NCI-H446 treated with DMSO at 0.1 percent for 48 hours (cell line): ENCODE measurements at places on chromosomes 3 and 15.

DNA sequence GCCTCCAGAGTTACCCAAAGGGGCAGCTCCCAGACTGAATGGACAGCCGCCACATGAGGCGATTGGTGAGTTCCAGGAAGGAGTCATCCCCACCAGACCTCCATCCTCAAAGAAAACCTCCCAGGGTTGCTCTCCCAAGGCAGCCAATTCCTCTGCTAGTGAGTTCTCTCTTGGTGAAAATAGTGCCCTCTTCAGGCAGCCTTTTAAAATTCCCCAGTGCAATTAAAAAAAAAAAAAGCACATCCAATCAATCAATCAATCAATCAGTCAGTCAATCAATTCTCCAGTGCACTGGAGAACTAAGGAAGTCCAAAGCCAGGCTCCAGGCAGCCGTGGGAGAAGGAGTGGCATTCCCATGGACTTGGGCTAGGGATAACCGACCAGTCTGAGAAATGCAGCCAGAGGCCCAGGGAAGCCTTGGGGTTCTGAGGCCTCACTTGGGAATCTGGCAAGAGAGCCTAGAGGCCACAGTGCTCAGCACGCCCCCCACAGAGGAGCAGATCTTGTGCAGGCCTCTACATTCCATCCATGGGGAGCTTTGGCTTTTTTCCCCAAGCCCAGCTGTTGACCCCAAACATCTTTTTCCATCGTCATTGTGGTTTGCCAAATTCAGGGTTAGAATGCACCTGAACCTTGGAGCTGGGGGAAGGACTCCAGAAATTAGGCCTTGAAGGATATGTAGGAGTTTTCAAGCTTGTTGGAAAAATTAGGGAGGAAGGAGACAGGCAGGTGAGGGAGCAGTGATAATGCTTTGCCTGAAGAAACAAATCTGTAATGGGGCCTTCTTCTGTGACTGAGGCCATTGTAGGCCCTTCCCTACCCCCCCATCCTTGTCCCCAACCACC lies 4.8 kb downstream of the PAQR5 start:
- no peak for DNase-seq

DNA sequence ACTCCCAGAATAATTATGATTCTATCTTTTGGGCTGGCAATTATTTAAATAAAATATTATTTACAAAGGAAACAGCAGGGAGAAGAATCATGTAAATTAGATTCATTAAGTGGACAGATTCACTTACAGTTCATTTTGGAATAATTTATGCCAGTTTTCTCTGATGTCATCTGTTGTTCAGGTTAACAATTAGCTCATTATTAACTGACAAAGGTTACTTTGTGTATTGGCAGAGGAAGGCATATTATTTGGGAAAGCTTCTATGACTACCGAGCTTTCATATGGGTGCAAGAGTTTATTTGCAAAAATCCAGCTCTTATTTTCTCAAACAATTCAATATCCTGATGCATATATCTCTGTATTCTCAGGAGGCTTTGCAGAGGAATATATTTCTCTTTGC lies 224.4 kb downstream of the CHST2 start:
- DNase-seq: no peak

- no peak for DNase-seq
Observed at GRCh38 chr3:177807150-177807875, 610.0 kb upstream of the TBL1XR1 start.

- no peak for DNase-seq
Observed at GRCh38 chr3:143465666-143466065, 346.1 kb downstream of the CHST2 start.

GRCh38 chr15:89051875-89052274 lies 36.4 kb upstream of the ABHD2 start:
- no peak for DNase-seq

DNA sequence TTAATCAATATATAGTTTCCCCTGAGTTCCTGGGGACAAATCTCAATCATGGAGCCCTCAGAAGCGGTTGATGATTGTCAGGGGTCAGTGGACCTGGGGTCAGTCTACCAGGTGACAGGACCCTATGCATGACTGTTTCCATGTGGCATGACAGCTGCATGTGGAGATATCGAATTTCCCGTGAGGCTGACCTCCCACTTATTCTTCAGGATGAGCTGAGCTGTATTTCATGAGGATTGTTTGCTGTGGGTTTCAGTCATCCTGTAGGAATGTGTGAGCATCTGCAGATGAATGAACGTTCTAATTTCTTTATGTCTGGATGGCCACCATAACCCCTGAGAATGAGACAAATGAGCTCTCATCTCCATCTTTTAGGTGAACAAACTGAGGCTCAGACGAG lies 93.0 kb upstream of the HES1 start:
- no peak for DNase-seq

- DNase-seq: no peak
Observed at GRCh38 chr3:30585654-30586053, 20.7 kb upstream of the TGFBR2 start.

- DNase-seq: no peak
Observed at GRCh38 chr3:138435840-138436239, 1.4 kb downstream of the ESYT3 start.

- DNase-seq: no peak
Observed at GRCh38 chr3:48429960-48430707, at the start of gene PLXNB1. Gene PLXNB1 (minus strand): TSS chr3:48430086. CDS start chr3:48424611, 5,475 bp downstream.

DNA sequence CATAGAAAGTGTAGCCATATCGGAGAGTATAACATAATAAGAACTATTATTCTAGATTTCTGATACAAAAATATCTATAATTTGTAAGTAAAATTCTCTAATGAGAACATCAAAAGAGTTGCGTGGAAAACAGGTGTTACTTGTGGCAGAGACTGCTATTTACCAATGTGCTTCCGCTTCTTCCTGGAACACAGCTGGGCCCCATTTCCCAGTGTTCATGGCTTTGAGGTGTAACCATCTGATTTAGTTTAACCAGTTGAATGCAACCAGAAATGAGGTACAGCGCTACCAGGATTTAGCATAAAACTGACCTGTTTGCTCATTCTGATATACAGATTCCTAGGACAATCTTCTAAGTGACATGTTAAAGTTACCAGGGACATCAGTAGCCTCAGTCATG lies 1055.2 kb downstream of the IGSF11 start:
- DNase-seq: no peak

DNA sequence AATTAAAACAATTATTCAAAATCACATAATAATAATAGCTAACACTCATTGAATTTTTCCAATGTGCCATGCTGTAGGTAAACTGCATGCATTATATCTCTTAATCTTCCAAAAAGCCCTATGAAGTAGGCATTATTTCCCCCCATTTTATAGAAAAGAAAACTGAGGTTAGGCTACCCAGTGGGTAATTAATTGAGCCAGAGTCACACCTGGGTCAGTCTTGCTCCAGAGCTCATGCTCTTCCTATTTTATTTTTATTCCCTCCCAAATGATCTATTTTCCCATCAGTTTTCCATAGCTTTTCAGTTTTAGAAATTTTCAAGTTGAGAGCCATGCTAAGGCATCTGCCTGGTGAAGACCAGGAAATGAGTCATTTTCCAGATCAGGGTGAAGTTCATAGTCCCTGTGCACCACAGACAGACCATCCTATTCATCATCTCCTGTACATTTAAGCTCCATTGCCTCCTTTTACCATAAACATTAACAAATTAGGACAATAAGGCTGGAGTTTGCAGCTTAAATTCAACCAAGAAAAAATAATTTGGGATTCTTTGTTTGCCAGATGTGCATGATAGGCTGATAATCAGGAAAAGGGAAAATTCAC lies 417.3 kb downstream of the OTOL1 start:
- no peak for DNase-seq

DNA sequence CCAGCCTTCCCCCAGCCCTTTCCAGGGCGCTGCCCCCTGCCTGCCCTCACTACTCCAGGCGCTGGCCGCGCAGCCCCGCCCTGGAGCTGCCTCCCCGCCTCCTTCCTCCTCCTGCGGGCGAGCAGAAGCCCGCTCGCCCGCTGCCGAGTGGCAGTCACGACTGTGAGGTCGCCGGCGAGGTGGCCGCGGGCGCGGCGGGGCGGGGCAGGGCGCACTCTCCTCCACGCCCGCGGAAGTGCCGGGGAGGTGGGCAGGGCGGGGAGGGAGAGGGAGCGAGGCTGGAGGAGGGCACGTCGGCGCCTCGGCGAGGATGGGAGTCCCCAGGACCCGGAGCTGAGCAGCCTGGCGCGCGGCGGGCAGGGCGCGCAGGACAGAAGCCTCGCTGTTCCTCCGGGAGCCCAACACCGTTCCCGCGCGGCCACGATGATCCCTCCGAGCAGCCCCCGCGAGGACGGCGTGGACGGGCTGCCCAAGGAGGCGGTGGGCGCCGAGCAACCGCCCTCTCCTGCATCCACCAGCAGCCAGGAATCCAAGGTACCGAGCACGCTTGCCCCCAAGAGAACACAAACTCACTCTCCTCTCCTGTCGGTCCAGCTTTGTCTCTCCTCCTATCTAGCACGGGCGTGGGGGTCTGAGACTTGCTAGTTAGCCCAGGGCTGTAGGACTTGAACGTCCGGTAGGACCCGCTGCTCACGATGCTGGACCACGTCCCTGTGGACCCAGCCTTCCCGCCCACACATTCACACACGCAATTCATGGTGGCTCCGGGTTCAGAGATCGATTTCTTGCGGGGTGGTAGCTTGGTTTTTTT lies at the start of gene STAC:
Gene STAC (plus strand): TSS at position 284 of the 811 bp plus-strand sequence. CDS start 140 bp downstream, at position 424.
- DNase-seq: no peak

GRCh38 chr3:11626084-11626463 lies 17.6 kb downstream of the VGLL4 start:
- DNase-seq: no peak

GRCh38 chr3:102237181-102237580 lies 197.6 kb upstream of the ZPLD1 start:
- no peak for DNase-seq

DNA sequence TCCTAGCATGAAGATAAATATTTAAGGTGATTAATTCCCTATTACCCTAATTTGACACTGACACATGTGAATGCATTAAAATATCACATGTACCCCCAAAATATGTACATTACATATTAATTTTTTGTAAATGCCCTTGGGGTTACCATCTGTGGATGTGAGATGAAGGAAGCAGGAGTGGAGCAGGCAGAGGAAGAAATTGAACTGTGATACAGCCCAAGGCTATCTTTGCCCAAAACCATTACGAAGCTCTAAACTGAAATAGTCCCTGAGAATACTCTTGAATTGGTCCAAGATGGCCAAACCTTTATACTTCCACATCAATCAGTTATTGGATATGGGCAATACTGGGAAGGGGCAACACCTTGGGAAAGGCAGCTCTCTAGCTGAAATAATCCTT lies 105.0 kb downstream of the CLASP2 start:
- DNase-seq: no peak

DNA sequence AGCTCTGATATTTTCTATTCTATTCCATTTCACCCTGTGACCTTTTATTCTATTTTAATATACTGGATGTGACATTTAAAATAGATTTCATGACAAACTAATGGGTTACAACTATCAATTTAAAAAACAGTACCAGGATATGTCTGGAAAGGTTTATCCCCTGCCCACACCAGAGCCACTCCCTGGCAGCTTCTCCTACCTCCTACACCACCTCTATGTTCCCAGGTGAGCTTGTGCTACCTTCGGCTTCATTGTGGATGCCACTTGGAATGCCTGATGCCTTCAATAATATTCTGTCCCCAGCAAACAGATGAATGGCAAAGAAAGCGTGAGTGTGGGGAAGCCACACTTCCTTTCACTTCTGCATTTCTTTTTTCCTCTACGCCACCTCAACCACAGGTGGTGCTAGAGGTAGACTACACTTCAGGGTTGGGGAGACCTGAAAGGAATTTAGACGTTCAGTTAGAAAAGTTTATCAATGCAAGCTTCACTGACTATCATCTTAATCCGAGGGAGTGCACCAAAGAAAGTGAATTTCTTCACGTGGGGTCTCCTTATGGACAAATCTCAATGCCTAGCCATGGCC lies 213.0 kb downstream of the SSR3 start:
- DNase-seq: no peak

- DNase-seq: no peak
Observed at GRCh38 chr15:50783411-50783810, 17.9 kb upstream of the SPPL2A start.

GRCh38 chr3:183386651-183387050 lies 41.8 kb downstream of the MCF2L2 start:
- DNase-seq: no peak

GRCh38 chr3:161672478-161672877 lies 175.9 kb downstream of the OTOL1 start:
- DNase-seq: no peak

- no peak for DNase-seq
Observed at GRCh38 chr15:85777250-85778106, 17.2 kb downstream of the KLHL25 start.

DNA sequence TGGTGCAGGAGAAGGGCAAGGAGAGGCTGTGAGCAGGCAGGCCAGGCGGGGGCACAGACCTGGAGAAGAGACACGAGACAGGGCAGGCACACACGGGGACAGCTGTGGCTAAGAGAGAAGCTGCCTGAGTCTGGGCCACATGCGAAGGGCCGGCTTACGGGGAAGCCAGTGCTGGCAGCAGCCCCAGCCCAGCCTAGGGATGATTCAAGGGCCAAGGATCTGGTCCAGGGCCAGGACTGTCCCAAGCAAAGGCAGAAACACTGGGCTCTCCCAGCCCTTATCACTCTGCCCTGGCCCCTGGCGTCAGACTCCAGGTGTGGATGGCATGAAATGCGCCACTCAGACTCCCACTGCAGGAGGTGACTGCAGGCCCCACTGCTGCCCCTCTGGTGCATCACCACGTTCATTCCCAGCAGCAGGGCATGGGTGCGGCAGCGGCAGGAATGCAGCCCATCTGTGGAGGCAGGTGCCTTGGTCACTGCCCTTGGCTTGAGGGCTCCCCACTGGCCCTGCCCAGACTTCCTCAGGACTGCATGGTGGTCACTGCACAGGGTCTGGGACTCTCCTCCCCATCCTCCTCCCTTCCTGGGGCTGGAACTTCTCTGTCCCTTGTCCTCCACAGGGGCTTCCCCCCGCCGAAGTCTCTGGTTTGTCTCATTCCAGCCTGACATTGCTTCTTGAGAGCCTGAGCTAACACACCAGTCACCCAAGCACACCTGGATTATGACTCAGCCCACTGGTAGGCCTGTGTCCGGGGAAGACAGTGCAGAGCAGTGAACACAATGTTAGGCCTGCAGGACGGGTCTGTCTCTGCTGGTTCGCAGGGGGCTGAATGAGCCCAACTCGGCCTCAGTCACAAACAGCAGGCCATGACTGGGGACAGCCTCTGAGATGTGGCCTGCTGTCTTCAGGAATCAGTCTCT lies 69.3 kb downstream of the TBC1D2B start:
- no peak for DNase-seq

DNA sequence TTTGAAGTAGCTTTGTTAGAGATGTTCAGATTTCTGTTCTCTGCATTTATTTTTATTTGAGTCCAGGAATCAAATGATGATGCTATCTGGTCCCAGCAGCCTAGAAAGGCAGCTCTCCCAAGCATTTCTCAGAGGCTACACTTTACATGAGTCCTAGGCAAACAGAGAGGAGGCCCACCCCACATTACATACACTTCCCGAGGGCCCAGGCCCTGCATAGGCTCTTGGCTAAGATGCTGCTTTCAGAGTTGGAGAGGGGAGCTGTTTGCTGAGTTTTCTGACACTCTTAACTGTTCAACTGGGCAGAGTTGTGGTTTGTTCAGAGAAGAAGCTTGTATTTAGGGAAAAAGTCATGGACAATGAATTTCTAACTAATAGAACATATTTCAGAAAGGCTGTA lies 117.9 kb upstream of the RGMA start:
- no peak for DNase-seq
